ENCODE measurements at places on chromosomes 3 and 15.

GRCh38 chr3:195451373-195452015, 8.7 kb upstream of the ACAP2 start:
- 0 out of 2 replicates have a peak overlapping the region, but pooled peaks have one; percentile 47 for H3K27ac ChIP-seq
- H3K4me1 ChIP-seq = peaks cover 20% of the 10 kb centered on the region
- no peak overlapping the region for H3K4me3 ChIP-seq
- H3K36me3 ChIP-seq = no peaks in the 10 kb centered on the region
- H3K27me3 ChIP-seq = no peaks in the 10 kb centered on the region

- H3K27ac ChIP-seq = peak overlapping the region; percentile 5
- H3K4me3 ChIP-seq = no peak overlapping the region
- H3K27me3 ChIP-seq = peaks cover 2% of the 10 kb centered on the region
- H3K36me3 ChIP-seq = peaks cover 57% of the 10 kb centered on the region
These were observed 64.5 kb downstream of the KLHL25 start for GRCh38 chr15:85730001-85730820.

- peaks cover 6% of the 10 kb centered on the region for H3K4me1 ChIP-seq
- no peak overlapping the region for H3K4me3 ChIP-seq
- DNase-seq = no peak
- H3K36me3 ChIP-seq = no peaks in the 10 kb centered on the region
- H3K27me3 ChIP-seq = peaks cover 3% of the 10 kb centered on the region
These were observed 63.0 kb upstream of the ACP3 start for GRCh38 chr3:132254076-132254755.

- no peak overlapping the region for H3K4me3 ChIP-seq
- H3K27ac ChIP-seq = no peak overlapping the region
- no peaks in the 10 kb centered on the region for H3K36me3 ChIP-seq
- DNase-seq = no peak
- H3K4me1 ChIP-seq = peaks cover 3% of the 10 kb centered on the region
- H3K27me3 ChIP-seq = no peaks in the 10 kb centered on the region
These were observed 159.2 kb upstream of the SLCO3A1 start for GRCh38 chr15:91694131-91694830.

Data from WTC11 (cell line).